Endodermal cell (in vitro differentiated cells): ENCODE measurements at places on chromosomes 16 and 17. TPM values are rescaled to one million over a fixed set of nuclear protein-coding genes. Genes with fewer than 3 reads are reported as not detected.

The BCL6B gene
- 1.3 and 2.9 TPM in 2 replicates for total RNA-seq

The USP31 gene
- total RNA-seq = 16.9 and 19.9 TPM in 2 replicates

- peak; percentile 88 for DNase-seq
- H3K4me1 ChIP-seq = no peaks in the 10 kb centered on the region
- H3K27me3 ChIP-seq = no peaks in the 10 kb centered on the region
Measured at GRCh38 chr16:69930117-69930776, 20.9 kb upstream of the CLEC18A start.

The FOXF1 gene
- not detected in 2 replicates for total RNA-seq

DNA sequence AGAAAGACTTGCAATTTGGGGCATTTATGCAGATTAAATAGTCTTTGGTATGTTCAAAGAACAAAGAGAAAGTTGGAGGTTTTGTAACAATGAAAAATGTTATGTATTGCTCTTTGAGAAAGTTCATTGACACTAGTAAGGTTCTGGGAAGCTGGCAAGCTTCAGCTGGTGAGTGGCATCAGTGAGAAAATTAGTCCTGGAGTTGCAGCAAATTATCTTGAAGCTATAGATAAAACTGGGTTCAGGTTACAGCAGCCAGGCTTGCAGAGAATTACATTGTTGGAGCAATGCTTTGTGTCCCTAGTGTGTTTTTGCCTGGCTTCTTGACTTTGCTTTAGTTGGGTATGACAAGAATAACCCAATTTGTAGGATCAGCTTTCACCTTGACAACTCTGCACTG lies 221.2 kb downstream of the CDH13 start:
- DNase-seq = no peak
- no peaks in the 10 kb centered on the region for H3K36me3 ChIP-seq
- no peaks in the 10 kb centered on the region for H3K27me3 ChIP-seq

DNA sequence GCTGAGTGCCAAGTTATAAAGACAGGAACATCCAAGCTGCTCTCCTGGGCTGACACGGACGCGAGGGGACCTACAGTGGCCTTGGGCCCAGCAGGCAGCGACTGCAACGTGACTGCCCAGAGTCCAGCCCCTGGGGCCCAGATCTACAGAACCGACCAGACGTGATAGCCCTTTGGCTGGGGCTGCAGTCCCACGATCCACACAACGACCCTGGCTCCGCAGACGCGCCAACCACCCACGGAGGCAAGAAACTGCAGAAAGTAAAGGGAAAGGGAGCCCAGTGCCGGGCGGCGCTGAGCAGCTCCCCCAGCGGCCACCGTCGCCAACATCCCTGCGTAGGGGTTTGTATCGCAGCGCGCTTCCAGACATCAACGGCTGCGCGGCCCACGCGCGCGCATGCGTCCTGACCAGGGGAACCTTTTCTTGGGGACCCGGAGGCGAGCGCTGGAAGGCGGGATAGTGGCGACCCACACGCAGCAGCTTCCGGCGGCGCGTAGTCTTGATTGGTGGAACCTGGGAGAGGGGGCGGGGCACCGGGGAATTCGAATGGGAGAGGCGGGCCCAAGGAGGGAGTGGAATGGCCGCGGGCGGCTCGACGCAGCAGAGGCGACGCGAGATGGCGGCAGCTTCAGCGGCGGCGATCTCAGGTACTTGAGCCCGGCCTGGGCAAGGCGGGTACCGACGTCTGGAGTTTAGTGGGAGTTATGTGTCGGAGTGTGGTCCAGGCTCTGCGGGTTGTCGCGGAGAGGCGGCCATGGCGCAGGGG lies at the start of gene KIF22:
TSS of gene KIF22 (plus strand) at position 569 of the 766 bp plus-strand sequence. CDS start at position 578, 9 bp downstream.
- H3K4me3 ChIP-seq = peak within 1 kb of the TSS; percentile 97
- no peaks in the 10 kb centered on the region for H3K4me1 ChIP-seq
- no peaks in the 10 kb centered on the region for H3K27me3 ChIP-seq
- peak within 1 kb of the TSS; percentile 78 for H3K27ac ChIP-seq
- DNase-seq = peak; percentile 100

DNA sequence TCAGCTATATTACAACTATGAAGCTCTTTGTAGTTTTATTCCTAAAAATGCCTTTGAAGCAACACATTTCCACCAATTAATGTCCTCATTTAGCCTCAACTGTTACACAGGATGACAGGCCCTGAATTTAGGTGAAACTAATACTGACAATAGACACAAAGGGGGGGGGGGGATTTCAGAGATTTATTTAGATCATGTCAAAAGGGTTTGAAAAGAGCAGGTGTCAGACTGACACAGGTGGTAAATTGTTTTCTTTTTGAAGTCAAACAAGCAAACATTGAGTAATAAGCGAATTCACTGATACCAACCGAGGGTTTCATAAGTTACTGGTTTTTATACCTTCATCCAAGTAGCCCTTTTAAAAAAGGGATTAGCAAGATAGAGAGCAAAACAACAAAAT lies 40.8 kb downstream of the KANSL1 start:
- peak overlapping the region; percentile 16 for H3K4me3 ChIP-seq
- no peak for DNase-seq
- H3K27ac ChIP-seq = no peak overlapping the region
- peaks cover 6% of the 10 kb centered on the region for H3K36me3 ChIP-seq
- H3K4me1 ChIP-seq = peaks cover 17% of the 10 kb centered on the region

The ATP2A1 gene
- 3.8 and 4.7 TPM in 2 replicates for total RNA-seq
